NCI-H446 treated with DMSO at 0.1 percent for 48 hours (cell line): ENCODE measurements at places on chromosomes 1 and 21.
A peak's percentile ranks its signal among the peaks of the same experiment; 100 is the strongest.

DNA sequence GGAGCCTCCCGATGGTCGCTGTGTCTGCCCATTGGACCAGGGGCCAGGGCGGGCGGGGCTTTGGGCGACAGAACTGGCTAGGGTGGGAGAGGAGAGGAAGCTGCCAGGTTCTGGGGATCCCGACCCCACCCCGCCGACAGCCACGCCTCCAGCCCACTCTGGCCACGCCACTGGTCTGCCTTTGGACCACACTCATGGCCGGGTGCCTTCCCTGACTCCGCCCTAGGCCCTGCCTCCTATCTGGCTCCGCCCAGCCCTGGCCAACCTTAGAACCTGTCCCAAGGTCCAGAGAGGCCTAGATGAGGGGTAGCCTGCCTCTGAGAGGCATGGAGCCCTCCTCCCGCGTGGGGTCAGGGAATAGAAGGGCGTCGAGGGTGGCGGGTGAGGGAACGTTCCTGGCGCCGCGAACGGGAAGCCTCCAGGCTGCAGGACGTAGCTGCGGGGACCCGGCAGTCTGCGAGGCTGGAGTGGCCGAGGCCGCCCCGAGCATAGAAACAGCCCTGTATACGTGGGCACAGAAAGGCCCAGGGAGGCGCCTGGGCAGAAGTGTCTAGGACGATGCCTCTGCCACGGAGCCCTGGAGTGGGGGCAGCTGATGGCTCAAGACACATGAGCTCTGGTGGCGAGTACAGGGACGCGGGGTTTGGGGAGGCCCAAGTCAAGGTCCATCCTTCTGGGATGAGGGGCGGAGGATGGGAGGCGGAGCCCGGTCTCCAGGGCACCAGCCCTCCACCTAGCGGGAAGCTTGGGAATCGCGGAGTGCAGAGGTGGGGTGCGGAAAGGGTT lies 11.5 kb upstream of the COL16A1 start:
- no peak for DNase-seq

- no peak for DNase-seq
Observed at GRCh38 chr1:202016022-202016810, 5.8 kb downstream of the ELF3 start.

DNA sequence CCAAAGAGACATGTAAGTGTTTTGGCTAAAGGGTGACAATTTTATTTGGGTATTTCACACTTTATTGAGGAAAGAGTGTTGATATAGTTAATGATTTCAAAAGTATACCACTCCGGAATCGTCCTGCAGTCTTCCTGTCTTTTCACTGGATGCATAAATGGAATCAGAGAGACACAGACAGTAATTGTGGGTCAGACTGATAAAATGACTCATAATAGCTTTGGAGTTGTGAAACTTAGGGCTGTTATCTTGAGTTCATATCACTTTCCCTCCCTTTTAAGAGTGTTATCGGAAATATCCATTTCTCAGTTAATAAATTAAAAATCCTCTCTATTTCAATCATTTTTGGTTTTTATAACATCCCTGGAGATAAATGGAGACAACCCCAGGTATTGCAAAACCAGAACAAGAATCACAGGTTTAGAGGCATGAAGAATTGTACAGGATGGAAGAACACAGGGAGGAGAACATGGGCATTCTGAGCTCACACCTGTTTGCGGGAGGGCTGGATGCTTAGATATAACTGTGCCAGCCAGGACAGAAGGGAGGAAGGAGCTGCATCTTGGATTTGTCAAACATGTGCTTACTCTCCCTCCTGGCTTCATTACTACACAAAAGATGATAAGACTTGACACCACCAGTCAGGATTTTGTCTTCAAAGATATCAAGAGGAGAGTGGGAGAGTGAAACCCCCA lies 185.4 kb downstream of the LMO4 start:
- no peak for DNase-seq

- DNase-seq, result no peak
Observed at GRCh38 chr1:2587071-2587859, 688 bp downstream of the PRXL2B start.

DNA sequence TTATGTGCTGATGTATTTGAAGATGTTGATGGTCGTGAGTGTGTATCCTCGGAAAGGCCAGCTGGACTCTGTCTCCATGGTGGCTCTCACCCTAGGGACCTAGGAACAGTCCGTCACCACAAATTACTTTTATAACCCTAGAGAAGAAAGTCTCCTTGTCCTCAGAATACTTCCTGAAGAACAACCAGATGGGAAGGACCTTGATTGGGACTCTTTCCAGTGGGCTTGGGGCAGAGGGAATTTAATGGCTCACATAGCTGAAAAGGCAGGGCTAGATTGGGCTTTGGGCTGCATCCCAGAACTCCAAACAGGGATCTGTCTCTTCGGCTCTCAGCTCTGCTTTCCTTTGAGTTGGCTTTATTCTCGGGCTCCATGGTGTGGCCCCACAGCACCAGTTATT lies 90.8 kb downstream of the TBX19 start:
- no peak for DNase-seq

GRCh38 chr1:55073187-55073916 lies 34.0 kb downstream of the PCSK9 start:
- DNase-seq, result no peak

GRCh38 chr1:28779751-28780408 lies 32.1 kb upstream of the OPRD1 start:
- no peak for DNase-seq

DNA sequence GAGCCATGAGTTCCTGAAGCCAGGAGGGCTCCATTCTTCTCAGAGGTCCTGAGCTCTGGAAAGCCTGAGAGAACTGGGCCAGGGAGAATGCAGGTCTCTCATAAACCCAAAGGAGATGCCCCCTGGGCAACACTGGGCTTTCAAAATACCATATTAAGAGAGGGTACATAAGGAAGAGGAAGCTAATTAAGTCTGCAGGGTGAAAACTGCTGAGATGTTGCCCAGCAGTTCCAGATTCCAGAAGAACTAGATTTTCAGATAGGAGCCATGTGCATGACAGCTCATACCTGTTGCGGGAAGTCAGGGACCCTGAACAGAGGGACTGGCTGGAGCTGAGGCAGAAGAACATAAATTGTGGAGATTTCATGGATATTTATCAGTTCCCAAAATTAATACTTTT lies 40.9 kb downstream of the CYP4A11 start:
- no peak for DNase-seq

GRCh38 chr1:154996966-154997701 lies 3.7 kb downstream of the LENEP start:
- no peak for DNase-seq

DNA sequence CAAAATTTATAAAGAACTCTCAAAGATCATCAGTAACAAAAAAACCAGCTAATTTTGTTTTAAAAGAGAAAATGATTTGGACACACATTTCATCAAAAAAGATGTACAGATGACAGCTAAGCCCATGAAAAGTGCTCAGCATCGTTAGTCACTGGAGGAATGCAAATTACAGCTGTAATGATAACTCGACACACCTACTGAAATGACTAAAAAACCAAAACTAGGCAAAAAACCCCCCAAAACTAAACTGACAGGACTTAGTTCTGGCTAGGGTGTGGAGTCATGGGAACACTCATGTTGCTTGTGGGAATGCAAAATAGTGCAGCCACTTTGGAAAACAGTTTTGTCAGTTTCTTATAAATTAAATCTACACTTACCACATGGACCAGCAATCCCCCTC lies 59.5 kb downstream of the CNIH3 start:
- no peak for DNase-seq

GRCh38 chr1:167923324-167924056 lies 9.6 kb upstream of the ADCY10 start:
- no peak for DNase-seq

DNA sequence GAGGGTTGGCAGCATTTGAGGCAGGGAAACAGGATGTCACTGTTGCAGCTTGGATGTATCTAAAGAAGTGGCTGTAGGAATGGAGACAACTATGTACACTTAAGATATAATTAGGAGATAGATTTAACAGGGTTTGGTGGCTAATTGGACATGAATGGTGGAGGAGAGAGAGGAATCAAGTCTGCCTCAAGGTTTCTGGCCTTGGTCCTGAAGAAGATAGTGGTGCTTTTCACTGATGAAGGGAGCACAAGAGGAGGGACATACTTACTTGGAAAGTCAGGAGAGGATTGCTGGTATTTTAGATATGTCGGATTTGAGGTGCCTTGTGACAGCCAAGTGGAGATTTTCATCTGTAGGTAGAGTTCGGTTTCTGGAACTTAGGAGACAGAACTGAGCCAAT lies 123.9 kb downstream of the ST6GALNAC3 start:
- DNase-seq, result no peak

DNA sequence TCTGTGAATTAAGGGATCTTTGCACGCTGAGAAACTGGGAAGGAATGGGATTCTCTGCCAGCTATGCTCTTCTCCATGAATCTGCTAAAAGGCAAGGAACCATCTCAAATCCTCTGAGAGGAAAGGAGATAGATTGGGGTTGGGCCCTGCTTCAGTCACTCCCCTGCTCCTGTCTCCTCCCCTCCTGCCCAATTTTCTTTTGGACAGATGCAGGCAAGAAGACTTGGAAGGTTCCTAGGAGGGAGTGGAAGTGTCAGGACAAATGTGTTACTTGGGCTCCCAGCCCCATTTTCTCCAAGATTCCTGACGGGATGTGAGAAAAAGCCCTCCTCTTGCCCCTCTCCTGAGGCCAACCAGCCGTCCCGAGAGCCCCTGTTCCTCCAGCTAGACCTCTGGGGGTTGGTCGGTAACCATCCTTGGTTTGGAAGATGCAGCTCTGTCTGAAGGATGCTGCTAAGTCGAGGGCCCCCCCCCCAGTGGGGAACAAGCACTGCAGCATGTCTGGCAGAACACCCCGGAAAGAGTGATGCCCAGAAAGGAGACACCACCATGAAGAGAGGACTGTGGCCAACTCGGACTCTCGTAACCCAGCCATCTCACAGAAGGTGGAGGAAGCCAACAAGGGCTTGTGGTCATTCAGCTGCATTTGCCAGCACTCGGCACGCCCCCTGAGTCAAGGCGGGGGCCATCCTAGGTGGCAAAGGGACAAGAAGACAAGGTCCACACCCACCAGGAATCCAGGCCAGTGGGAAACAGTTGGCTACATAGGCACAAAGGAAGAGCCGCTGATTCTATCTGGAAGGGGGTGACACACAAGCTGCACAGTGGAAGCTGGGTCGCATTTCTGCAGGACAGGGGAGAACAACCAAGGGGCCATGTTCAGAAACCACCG lies 43.7 kb downstream of the CDK18 start:
- peak; percentile 59 for DNase-seq

DNA sequence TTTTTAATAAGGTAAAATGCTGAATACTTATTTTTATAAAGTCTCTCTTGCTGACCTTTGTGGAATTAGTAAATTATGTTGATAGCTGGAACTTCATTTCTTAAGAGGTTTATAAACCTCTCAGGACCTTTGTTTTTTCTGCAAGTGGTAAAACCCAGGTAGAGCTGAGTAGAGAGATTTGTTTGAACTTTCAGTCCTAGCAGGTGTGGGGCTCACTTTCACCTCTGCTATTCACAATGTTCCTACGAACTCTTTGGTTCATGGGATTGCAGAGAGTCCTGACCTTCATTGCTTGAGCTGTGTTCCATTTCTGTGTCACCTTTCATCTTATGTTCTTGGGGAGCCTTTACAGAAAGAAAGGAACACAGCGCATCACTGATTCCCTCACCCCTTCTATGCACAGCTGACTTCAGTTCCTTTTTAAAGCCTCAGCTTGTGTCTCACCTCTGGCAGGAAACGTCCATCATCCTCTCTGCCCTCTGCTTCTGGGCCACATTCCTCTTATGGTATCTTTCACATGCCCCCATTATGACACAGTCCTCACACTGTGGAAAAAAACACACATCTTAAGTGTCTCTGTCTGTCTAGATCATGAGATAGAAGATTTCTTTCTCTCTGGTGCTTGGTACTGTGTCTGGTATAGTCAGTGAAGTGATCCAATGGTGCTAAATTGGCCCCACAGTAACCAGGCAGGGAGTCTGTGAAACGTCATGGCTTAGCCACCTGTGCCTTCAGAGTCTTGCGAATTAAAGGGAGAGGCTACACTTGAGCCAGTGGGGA lies 262.5 kb upstream of the B3GALT2 start:
- DNase-seq, result no peak

DNA sequence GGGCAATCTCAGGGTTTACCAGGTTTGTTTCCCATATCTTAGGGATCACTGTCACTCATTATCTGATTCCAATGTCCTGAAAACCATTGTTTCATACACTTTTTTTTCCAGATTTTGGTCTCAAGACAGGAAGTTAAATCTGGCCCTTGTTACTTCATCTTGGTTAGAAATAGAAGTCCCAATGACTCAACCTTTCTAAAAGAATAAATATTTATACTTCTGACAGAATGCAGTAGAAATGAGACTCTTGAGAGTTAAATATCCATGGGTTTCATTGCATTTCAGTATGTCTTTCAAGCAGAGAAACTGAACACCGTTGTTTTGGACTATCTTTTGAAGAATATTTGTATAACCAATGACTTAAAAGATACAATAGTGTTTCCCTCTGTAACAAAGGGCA lies 19.8 kb upstream of the VCAM1 start:
- DNase-seq, result no peak

GRCh38 chr1:48561444-48561843 lies 89.4 kb upstream of the SPATA6 start:
- DNase-seq, result no peak
